ENCODE measurements at places on chromosomes 3 and 15.

- no peak for DNase-seq
These were observed 26.5 kb upstream of the VEPH1 start for GRCh38 chr3:157529751-157530150.

GRCh38 chr3:138307899-138308298 lies 21.8 kb downstream of the NME9 start:
- no peak for DNase-seq

DNA sequence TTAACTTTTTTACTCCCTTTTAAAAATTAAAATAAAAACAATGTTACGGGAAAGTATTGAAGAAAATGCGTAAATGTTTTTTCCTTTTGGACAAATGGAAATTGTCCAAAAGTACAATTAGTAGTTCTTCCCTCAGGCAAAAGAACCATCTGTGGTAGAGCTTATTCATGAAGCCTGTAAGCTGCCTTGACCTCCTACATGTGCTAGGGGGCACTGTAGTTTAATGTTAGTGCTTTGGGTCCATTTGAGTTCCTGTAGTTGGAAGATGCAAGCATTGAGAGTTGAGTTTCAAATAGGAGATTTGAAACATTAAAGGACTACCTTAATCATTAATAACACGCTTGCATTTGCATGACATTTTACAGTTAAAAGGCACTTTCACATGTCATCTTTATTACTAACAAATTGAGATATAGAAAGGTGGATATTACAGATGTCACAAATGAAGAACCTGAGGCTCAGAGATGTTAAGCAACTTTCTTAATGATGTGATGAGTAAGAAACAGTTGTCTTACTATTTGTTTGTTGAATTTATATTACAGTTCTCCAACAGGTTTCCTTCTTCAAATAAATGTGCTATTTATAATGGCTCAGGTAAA lies 1.8 kb upstream of the ZNF385D start:
- no peak for DNase-seq

DNA sequence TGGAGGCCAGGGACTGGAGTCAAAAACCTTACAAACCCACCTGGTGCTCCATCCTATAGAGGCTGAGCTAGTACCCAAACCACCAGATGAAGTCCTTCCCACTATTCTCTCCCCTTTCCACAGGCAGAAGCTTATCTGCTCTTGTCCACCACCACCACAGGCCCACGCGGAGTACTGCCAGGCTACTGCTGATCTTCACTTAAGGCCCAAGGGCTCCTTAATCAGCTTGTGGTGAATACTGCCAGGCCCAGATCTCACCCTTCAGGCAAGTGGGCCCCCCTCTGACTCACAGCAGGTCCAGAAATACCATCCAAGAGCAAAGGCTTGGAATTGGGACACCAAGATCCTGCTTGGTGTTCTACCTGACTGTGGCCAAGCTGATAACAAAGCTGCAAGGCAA lies 598.1 kb upstream of the CBLB start:
- DNase-seq = no peak

DNA sequence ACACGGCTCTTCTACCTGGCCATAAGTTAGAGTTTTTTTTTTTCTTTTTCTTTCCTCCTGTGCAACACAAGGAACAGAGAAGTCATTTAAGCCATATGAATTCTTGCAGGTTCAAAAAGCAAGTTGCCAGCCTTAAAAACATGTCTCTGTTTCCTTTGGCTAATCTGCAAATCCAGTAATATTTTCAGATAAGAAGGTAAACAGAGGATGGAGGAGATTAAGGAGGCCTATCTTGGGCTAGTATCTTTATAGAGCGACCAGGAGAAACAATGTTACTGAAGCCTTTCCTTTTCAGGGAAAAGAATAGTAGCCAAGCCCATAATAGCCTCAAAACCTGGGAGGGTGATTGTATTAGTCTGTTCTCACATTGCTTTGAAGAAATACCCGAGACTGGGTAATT lies 20.9 kb upstream of the LMCD1 start:
- no peak for DNase-seq

DNA sequence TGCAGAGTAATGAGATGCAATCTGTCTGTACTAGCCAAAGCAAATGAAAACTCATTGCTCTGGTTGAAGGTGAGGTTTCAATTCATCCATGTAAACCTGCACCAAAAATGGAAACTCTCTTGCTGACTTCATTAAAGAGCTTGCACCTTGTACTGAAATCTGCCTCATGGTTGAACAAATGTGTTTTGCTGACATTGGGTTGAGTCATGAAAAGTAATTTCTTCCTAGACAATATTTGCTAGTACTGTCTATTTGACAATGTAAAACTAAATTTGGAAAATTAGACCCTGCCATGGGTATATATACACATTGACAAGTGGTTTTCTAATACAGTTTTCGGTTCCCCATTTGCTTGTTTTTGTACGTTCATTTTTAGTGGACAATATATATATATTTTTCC lies 33.3 kb downstream of the RYR3 start:
- no peak for DNase-seq

DNA sequence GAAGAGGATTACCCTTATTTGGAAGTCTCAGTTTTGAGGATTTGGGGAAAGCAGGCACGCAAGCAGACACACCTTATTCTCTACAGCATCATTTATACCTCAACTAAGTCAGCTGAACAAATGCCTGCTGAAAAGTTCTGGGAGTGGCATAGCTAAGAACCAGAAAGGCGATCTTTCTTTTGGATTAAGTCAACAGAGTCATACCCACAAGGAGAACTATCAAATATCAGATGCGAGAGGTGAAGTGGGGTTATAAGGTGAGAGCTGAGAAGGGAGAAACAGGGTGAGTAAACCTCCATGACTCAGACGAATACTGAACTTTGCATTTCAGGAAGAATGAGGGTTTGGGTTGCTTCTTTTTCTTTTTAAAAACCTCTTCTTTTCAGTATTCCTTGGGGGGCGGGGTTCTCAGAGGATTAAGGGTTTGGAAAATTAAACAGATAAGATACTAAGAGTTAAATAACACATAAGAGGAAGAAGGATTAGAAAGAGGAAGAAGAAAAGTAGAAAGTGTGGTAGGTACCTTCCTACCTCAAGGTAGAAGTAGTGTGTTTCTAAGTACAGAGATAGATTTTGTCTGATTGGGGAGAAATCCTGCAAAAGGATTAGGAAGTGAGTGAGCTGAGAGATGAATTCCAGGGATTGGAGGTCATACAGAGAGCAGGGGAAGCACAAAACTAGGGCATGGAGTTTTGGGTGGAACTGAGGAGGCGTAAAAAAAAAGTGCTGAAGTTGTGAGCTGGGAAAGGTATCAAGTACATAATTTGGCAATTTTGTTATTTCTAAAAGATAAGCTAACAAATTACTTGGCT lies 41.3 kb upstream of the ICE2 start:
- DNase-seq = no peak

- no peak for DNase-seq
These were observed 456.6 kb downstream of the MAGI1 start for GRCh38 chr3:65582012-65582717.
